ENCODE measurements at places on chromosomes 6 and 20.

DNA sequence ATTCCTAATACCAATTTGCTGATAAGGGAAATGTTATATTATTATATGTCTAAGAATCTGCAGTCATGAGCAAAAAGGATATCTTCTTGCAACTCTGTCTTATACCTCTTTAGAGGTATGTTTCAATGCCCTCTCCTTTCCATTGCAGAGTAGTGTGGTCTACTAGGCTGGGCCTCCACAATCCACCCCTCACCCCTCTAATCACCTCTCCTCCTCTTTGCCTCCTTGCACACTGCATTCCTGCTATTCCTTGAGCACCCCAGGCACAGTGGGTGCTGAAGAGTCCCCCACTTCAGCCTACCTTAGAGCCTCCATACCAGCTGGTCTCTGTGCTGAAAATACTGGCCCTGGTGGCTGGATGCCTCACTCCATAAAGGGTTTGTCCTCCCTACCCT lies 26.9 kb downstream of the ARMC2 start:
- no peak for DNase-seq

DNA sequence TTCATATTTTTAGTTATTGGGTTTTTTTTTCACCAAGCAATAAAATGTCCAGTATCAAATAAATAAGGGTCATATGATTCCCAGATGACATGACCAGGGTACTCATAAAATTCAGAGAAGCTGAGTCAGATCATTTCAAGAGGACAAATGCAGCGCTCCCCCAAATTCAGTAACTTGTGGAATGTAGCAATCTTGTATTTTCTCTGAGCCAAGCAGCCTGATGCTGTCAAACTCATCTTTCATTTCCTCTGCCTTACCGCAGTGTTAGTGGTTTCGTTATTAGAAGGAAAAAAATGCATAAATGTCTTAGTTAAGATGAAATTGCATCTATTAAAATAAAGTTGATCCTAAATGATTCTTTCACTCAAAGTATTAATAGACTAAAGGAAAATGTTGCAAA lies 57.8 kb upstream of the EDN1 start:
- DNase-seq = no peak

GRCh38 chr6:99349171-99350141 lies at the start of gene FAXC:
FAXC (minus strand) TSS chr6:99349674; CDS start chr6:99349372, 302 bp downstream.
- DNase-seq = no peak

DNA sequence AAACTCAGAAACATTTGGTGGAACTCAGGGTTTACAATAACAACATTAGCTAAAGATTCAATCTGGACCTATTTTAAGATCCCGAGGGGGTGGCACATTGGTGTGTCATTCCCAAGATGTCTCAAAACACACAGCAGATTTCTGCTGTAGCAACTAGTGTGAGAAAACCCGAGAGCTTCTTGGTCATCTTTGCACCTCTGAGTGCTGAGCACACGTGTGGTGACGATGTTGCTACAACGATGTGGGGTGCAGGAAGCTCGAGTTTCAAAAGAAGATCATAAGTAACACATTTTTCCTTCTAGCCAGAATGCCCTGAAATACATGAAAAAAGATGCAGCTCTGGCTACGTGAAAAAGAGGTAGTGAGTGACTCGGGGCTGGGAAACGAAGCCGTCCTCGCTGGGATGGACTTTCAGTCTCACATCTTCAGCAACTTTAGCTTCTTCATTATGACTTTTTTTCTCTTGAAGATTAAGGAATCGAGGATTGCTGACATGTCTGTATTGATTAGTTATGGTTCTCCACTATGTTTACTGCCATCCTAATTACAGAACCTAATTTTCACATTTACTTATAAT lies 1.5 kb downstream of the RAMACL start:
- no peak for DNase-seq

DNA sequence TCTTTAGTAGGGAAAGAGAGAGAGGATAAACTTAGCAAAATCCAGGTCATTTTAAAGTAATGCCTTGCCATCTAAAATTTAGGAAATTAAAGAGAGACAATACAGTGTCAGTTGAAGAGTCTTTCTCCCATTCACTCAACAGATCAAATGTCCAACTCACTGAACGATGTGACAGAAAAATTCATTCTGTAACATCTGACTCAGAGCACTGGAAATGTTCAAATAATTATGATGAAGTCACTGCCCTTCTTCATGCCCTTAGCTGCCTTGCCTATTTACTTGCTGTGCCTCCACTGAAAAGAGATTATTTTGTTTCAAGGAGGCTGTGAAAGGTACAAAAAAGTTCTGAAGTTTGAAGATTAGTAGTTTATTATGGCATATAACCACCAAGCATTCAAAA lies 434.8 kb downstream of the ADGRB3 start:
- no peak for DNase-seq

DNA sequence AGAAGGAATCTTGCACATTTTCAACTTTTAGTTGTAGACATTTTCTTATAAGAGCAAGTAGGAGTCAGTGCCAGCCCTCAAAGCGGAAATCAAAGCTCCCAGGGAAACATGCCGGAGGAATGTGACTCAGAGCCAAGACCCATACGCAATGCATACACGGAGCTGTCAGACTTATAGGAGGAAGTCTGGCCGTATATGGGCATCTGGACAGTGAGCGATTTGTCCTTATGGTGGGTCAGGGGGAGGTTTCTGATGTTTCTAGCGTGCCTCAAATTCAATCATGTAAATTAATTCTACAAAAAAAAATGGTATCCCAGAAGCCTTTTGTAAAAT lies 3.6 kb upstream of the CCN2 start:
- DNase-seq = no peak

GRCh38 chr20:19633985-19634384 lies 124.1 kb upstream of the RIN2 start:
- no peak for DNase-seq

DNA sequence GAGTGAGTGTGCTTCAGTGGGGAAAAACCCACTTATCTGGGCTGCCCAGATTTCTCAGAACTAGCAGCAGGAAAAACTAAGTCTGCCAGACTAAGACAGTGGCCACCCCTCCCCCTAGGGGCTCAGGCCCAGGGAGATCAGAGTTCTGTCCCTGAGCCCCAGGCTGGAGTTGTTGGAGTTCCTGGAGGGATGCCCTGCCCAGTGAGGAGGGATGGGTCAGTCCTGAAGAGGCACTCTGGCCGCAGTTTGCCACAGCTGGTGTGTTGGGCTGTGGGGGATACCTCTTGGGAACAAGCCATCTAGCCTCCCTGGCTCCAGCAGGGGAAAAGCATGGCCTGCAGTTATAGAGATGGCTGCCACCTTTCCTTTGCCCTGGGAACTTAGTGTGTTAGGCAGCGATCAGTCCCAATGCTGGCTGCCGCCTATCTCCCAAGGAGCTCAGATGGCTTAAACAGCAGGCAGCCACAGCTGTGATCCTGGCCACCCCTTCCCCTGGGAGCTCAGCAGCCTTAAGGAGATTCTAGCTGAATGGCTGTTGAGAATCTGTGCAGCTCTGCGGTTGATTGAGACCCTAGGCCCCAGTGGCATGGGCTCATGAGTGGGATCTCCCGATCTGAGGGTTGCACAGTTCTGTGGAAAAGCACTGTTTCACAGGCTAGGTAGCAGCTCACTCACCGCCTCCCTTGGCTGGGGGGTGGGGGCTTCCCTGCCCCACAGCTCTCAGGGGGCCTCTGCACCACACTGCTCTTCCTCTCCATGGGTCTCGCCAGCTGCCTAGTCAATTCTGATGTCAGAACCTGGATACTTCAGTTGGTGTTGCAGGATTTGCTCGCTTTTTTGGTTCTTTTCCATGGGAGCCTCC lies 13.2 kb downstream of the SIRPG start:
- no peak for DNase-seq

GRCh38 chr6:76771059-76771634 lies 692.1 kb downstream of the HTR1B start:
- DNase-seq = no peak

DNA sequence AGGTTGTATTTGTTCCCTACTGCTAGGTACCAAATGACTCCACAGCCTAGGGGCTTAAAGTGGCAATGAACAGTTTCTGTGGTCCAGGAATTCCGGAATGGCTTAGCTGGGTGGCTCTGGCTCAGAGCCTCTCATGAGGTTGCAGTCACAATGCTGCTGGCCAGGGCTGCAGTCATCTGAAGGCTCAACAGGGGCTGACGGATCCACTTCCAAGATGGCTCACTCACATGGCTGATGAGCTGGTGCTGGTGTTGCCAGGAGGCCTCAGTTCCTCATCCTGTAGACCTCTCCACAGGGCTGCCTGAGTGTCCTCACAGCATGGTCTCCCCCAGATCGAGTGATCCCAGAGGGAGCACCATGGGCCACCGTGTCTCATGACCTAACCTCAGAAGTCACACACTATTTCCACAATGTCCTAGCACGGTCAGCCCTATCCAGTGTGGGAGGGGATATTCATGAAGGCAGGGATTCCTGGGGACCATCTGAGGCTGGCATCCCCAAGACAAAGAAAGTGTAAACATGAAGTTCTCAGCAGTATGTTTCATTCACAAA lies 19.0 kb upstream of the BPI start:
- DNase-seq = no peak

DNA sequence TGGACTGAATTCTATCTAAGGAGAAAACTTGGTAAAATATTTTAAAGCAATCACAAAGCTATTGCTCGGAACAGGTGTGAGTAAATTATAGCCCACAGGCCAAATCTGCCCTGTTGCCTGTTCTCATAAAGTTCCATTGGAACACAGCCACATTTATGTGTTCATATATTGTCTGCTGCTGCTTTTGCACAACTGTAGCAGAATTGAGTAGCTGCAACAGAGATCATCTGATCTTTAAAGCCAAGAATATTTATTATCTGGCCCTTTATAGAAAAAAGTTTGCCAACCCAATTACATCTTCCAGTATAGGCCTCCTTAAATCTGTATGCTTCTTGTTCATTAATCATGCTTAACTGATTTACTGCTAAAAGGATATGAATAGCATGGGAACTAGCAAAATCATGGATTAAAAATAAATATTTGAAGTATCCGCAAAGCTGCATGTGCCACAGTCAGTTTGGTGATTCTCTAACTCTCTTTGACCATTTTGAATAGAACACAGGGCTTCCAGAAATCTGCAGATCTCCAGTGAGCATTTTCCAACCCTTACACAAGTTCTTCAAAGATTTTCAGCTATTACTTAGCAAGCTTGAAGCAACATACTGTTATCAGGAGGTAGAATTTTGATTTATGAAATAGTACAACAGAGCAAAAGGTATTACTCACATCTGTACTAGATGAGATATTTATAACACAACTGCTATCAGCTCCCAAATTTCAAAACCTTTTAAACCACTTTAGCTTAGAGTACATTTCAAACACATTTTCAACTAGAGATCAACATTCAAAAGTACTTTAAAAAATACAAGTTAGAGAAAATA lies 312.6 kb upstream of the ID4 start:
- DNase-seq = no peak

- DNase-seq = no peak
These were observed 463.5 kb downstream of the QKI start for GRCh38 chr6:163877877-163878639.

DNA sequence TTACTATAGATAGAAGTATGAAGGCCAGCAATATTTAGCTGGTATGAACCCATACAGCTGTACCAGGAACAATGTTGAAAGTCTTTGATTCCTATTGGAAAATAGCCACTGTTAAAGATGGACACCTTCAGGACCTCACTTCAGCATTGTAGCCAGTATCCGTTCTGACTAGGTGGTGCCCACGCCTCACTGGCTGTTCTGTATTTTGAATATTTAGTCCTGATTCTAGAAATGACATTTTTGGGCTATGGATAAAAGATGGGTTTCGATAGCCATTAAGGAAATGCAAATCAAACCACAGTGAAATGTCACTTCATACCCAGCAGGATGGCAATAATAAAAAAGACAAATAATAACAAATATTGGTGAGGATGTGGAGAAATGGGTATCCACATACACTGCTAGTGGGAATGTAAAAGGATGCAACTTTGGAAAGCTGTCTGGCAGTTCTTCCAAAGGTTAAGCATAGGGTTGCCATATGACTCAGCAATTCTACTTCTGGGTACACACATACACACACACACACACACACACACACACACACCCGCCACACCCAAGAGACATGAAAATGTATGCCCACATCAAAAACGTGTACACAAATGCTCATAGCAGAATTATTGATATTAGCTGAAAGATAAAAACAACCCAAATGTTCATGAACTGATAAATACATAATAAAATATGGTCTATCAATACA lies 56.8 kb downstream of the UTRN start:
- no peak for DNase-seq

DNA sequence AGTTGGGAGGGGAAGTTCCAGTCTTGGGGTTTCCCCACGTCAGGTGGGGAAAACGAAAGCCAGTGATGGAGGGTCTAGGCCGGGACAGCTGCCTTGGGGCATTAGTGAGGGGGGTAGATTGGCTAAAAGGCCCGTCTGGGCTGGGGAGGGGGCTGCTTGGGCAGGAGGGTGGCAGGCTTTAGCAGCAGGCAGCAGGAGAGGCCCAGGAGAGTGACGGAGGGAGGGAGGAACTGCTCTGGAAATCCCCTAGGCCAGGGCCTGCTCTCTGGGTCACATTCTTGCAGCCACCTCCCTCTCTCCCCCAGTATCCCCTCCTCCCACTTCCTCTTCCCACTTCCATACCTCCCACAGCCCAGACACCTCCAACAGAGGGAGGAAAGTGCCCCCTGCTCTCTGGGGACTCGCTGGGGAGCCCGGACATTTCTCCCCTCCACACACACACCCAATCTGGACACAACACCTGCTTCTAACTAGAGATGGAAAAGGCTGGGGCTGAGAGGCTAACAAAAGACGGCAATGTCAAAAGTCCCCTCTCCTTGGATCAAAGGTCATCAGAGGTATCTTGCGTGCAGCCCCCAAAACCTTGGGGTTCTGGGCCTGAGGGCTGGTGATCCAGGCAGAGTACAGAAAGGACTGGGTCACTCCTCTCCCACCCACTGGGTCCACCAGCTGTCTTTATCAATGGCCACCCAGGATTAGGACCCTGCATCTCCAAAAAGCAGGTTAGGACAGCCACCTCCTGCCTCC lies 1.8 kb downstream of the NFKBIE start:
- peak; percentile 72 for DNase-seq

DNA sequence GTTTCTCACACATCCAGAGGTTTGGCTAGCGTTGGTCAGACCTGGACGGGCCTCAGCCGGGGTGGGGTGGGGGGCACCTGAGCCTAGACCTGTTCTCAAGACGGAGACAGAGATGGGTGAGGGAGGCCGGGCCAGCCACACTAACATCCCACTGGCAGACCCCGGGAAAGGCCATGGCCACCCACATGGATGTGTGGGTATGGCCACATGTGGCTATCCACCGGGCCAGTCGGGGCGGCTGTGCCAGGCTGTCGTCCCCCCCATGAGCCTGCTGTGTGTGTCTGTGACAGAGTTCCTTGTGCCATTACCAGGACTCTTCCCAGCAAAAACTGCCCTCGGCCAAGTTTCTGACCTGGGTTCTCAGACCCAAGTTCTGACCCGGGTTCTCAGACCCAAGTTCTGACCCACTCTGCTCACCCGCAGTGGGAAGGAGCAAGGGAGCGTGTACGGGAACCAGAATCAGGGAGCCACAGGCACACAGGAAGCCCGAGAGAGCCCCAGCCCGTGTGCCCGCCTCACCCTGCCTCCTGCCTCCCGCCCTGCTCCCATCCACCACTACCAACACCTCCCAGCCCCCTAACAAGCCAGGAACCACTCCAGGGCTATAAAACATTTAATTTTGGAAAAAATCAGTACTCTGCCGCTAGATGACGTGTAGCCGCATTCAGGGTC lies 255.5 kb downstream of the TAF4 start:
- no peak for DNase-seq

Measured in activated CD8-positive, alpha-beta memory T cell treated with anti-CD3 and anti-CD28 coated beads for 24 hours (primary cell).